ENCODE measurements at places on chromosomes 7 and 10. TPM values are rescaled to one million over a fixed set of nuclear protein-coding genes. Genes with fewer than 3 reads are reported as not detected.

GRCh38 chr7:1663223-1663622, 6.9 kb upstream of the ELFN1 start:
- H3K4me1 ChIP-seq, result no peaks in the 10 kb centered on the region
- no peak overlapping the region for H3K4me3 ChIP-seq
- no peak overlapping the region for H3K27ac ChIP-seq
- H3K36me3 ChIP-seq, result no peaks in the 10 kb centered on the region

GRCh38 chr10:3085785-3086567, 18.6 kb downstream of the PFKP start:
- no peaks in the 10 kb centered on the region for H3K4me1 ChIP-seq
- H3K27me3 ChIP-seq, result no peaks in the 10 kb centered on the region
- H3K36me3 ChIP-seq, result peaks cover 3% of the 10 kb centered on the region
- H3K27ac ChIP-seq, result no peak overlapping the region
- no peak for DNase-seq

GRCh38 chr7:36961097-36961496, 236.8 kb upstream of the AOAH start:
- no peaks in the 10 kb centered on the region for H3K36me3 ChIP-seq
- no peaks in the 10 kb centered on the region for H3K27me3 ChIP-seq
- H3K4me1 ChIP-seq, result no peaks in the 10 kb centered on the region
- no peak overlapping the region for H3K4me3 ChIP-seq

- H3K36me3 ChIP-seq, result no peaks in the 10 kb centered on the region
- H3K4me1 ChIP-seq, result peaks cover 21% of the 10 kb centered on the region
- DNase-seq, result no peak
- no peak overlapping the region for H3K4me3 ChIP-seq
Measured at GRCh38 chr10:113356794-113357680, 195.8 kb upstream of the HABP2 start.

DNA sequence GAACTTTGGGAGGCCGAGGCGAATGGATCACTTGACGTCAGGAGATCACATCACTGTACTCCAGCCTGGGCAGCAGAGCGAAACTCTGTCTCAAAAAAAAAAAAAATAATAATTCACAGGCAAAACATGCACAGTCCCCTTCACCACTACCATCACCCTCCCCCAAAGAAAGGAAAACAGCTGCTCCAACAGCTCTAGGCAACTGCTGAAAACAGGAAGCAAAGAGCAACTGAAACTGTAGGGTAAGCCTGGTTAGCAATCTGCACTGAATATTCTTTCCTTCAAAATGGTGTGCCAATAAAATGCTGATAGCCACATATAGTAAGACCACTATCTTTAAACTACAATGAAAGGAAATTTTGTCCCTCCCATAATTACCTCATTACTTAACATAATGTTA, 11.8 kb downstream of the NT5C2 start:
- H3K27me3 ChIP-seq, result no peaks in the 10 kb centered on the region
- H3K27ac ChIP-seq, result no peak overlapping the region
- peak; percentile 46 for DNase-seq

GRCh38 chr10:93498166-93498565, 1.8 kb downstream of the CEP55 start:
- no peaks in the 10 kb centered on the region for H3K27me3 ChIP-seq
- no peak overlapping the region for H3K27ac ChIP-seq
- H3K4me3 ChIP-seq, result no peak overlapping the region
- no peak for DNase-seq
- peaks cover 9% of the 10 kb centered on the region for H3K4me1 ChIP-seq
- H3K36me3 ChIP-seq, result no peaks in the 10 kb centered on the region

The CCDC146 gene
- 29.6 TPM for total RNA-seq

The ST8SIA6 gene
- total RNA-seq, result 4.0 TPM

The SPACDR gene
- total RNA-seq, result 0.83 TPM

DNA sequence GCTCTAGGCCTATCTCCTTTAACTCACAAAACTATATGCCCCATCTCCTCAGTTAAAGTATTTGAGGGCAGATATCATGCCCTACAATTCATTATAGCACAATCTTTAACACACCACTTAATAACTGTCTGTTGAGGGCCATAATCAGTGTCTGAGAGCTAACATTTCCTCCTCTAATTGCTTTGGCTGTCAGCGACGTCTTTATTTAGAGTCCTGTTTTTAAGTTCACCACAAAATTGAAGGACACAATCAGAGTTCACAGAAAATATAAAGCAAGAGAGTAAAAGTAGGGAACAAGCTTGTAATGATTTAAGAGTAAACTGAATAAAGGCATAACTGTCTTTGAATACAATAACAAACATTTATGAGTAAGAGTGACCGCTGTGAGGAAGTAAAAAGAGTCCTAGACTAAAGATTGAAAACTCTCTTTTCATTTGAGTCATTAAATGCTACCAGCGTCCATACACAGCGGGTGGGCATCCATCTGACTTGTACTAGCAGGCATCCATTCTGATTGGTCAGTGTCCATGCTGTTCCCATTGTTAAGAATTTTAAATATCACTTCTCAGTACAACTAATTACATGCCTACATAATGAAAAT, 38.4 kb upstream of the ABCB4 start:
- peaks cover 2% of the 10 kb centered on the region for H3K4me1 ChIP-seq
- H3K27me3 ChIP-seq, result no peaks in the 10 kb centered on the region
- no peak for DNase-seq
- no peak overlapping the region for H3K4me3 ChIP-seq

DNA sequence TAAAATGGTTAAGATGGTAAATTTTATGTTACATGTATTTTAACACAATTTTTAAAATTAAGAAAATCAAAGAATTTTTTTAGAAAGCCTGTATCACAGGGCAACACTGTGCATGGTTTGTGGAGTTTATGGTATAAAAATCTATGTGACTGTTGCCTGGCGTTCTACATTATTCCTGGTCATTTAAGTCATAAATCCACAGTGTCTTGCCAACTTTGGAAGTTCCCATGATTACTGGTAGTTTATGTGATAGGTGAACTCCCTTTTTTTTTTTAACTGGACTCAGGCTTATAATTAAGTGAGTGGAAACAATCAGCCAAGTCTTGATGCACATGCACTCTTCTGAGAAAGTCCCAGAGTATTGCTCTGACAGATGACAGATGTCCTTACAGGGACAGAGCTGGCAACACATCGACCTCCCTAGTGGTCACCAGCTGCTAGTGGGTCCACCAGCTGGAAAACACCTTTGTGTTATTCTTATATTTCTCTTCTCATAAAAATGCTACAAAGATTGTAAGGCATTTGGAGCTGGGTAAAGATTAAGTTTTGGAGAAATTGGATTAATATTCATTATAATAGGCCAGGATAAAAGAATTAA, 8.8 kb upstream of the STN1 start:
- H3K27ac ChIP-seq, result no peak overlapping the region
- no peak for DNase-seq
- H3K36me3 ChIP-seq, result no peaks in the 10 kb centered on the region
- H3K27me3 ChIP-seq, result no peaks in the 10 kb centered on the region
- H3K4me3 ChIP-seq, result no peak overlapping the region

The NYAP1 gene
- 1.1 TPM for total RNA-seq

DNA sequence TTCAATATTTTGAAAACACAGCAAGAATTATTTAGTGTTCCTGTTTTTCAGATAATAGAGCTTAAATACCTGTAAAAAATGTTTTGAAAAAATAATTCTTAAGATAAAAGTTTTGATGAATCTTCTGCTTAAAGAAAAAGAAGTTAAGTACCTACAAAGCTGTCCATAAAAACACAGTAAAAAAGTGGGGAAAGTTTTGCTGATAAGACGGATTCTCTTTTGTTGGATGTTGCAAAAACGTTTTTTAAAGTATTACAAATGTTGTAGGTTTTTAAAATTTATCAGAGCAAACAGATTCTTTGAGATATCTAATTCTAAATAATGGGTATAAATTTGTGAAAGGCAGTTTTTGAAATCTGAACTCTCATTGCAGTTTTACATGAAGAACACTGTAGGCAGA, 12.2 kb downstream of the DMTF1 start:
- no peak overlapping the region for H3K27ac ChIP-seq
- DNase-seq, result no peak
- no peaks in the 10 kb centered on the region for H3K4me1 ChIP-seq
- H3K36me3 ChIP-seq, result peaks cover 42% of the 10 kb centered on the region
- no peaks in the 10 kb centered on the region for H3K27me3 ChIP-seq
- H3K4me3 ChIP-seq, result no peak overlapping the region

The PLCE1 gene
- 15.7 TPM for total RNA-seq

GRCh38 chr10:73967022-73967429, 30.9 kb upstream of the VCL start:
- DNase-seq, result no peak
- peak overlapping the region; percentile 26 for H3K27ac ChIP-seq
- no peak overlapping the region for H3K4me3 ChIP-seq
- no peaks in the 10 kb centered on the region for H3K27me3 ChIP-seq

GRCh38 chr10:102819054-102819453, 18.2 kb downstream of the CYP17A1 start:
- H3K4me1 ChIP-seq, result peaks cover 7% of the 10 kb centered on the region
- peak; percentile 62 for DNase-seq
- H3K27me3 ChIP-seq, result no peaks in the 10 kb centered on the region
- no peak overlapping the region for H3K27ac ChIP-seq
- H3K36me3 ChIP-seq, result no peaks in the 10 kb centered on the region

- no peaks in the 10 kb centered on the region for H3K27me3 ChIP-seq
- H3K27ac ChIP-seq, result peak overlapping the region; percentile 99
- peak; percentile 53 for DNase-seq
- H3K4me1 ChIP-seq, result no peaks in the 10 kb centered on the region
- no peaks in the 10 kb centered on the region for H3K36me3 ChIP-seq
- H3K4me3 ChIP-seq, result peak overlapping the region; percentile 92
Measured at GRCh38 chr7:39950473-39951225, 593 bp downstream of the CDK13 start.

- no peaks in the 10 kb centered on the region for H3K27me3 ChIP-seq
- H3K4me3 ChIP-seq, result no peak overlapping the region
- no peak overlapping the region for H3K27ac ChIP-seq
- H3K36me3 ChIP-seq, result no peaks in the 10 kb centered on the region
Measured at GRCh38 chr10:29240986-29241660, 47.7 kb upstream of the LYZL1 start.

DNA sequence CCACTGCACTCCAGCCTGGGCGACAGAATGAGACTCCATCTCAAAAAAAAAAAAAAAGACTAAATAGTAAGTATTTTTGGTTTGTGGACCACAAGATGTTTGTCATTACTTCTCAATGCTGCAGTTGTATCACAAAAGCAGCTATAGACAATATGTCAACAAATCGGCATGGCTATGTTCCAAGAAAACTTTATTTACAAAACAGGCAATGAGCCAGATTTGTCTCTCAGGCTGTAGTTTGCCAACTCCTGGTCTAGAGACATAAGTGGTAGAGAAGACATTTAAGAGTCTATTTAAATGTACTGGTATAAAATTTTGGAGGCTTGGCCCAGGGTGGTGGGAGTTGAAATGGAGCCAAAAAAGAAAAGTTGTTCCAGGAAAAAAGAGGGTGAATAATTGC, 185.8 kb downstream of the SORCS1 start:
- no peaks in the 10 kb centered on the region for H3K27me3 ChIP-seq
- no peaks in the 10 kb centered on the region for H3K36me3 ChIP-seq
- peak; percentile 85 for DNase-seq
- H3K27ac ChIP-seq, result no peak overlapping the region
- H3K4me3 ChIP-seq, result no peak overlapping the region

GRCh38 chr7:30469303-30469702, 9.3 kb downstream of the NOD1 start:
- no peaks in the 10 kb centered on the region for H3K27me3 ChIP-seq
- peak; percentile 78 for DNase-seq
- H3K4me1 ChIP-seq, result peaks cover 67% of the 10 kb centered on the region
- peak overlapping the region; percentile 92 for H3K27ac ChIP-seq
- H3K36me3 ChIP-seq, result no peaks in the 10 kb centered on the region

The HOXA5 gene
- total RNA-seq, result 20.9 TPM

DNA sequence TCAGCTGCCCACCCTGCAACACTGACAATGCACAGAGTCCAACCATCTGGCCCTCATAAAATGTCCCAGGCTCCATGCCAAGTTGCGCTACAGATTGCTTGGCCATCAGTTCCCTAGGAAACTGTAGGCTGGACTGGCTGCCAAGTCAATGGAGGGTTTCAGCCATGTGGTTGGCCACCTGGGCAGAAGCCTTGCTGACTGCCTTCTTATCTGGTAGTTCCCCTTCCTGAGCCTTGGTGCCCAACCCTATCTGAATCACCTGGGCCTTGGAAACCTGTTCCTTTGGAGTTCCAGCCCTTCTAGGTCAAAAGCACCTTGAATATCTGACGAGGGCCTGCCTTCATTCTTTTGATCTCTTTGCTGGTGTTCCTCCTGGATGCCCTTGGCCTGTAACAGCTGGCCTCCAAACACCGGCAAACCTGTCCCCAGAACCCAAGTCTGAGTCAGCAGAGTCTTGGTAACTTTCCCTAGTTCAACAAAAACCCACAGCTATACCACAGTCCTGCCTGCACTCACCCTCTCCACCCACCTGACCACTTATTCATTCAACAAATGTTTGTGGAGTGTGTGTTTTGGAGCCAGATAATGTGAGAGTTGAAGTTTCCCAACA, 37.4 kb upstream of the KDM7A start:
- no peaks in the 10 kb centered on the region for H3K27me3 ChIP-seq
- DNase-seq, result peak; percentile 79
- H3K36me3 ChIP-seq, result no peaks in the 10 kb centered on the region
- H3K4me1 ChIP-seq, result no peaks in the 10 kb centered on the region
- no peak overlapping the region for H3K27ac ChIP-seq
- no peak overlapping the region for H3K4me3 ChIP-seq

- no peaks in the 10 kb centered on the region for H3K27me3 ChIP-seq
- no peak overlapping the region for H3K27ac ChIP-seq
- no peak for DNase-seq
- no peak overlapping the region for H3K4me3 ChIP-seq
- no peaks in the 10 kb centered on the region for H3K4me1 ChIP-seq
Measured at GRCh38 chr10:96366508-96366907, 7.7 kb upstream of the OPALIN start.

GRCh38 chr7:128928159-128928813, 9.4 kb upstream of the IRF5 start:
- H3K4me1 ChIP-seq, result no peaks in the 10 kb centered on the region
- no peaks in the 10 kb centered on the region for H3K36me3 ChIP-seq
- H3K27me3 ChIP-seq, result no peaks in the 10 kb centered on the region
- no peak for DNase-seq
- H3K4me3 ChIP-seq, result no peak overlapping the region
- no peak overlapping the region for H3K27ac ChIP-seq

DNA sequence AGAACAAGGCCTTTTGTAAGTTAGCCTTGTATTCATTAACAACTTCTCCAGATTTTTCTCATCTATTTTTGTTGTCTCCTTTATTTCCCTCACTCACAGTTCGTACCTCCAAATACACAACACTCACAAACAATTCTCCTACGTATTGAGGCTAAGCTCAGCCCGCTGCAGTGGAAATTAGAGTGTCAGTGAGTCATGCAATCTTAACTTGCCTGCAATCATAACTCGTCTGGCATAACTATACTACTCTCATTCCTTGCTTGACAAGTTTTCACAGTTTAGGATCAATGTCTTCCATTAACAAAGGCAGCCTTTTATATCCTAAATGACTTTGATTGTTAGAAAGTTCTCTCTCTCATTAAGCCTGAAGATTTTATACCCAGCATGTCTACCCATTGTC, 23.8 kb downstream of the TMEM196 start:
- H3K27me3 ChIP-seq, result no peaks in the 10 kb centered on the region
- no peak for DNase-seq
- no peaks in the 10 kb centered on the region for H3K4me1 ChIP-seq
- H3K36me3 ChIP-seq, result no peaks in the 10 kb centered on the region
- H3K27ac ChIP-seq, result no peak overlapping the region
- no peak overlapping the region for H3K4me3 ChIP-seq
